Activated CD4-positive, CD25-positive, alpha-beta regulatory T cell treated with anti-CD3 and anti-CD28 coated beads, Interleukin-2, amount 50 U/mL, for 72 hours (primary cell): ENCODE measurements at places on chromosomes 12 and 14.

- no peak for DNase-seq
These were observed 578.6 kb downstream of the SLC16A7 start for GRCh38 chr12:60174476-60174875.

GRCh38 chr14:52589646-52590045 lies 37.0 kb downstream of the GPR137C start:
- DNase-seq = no peak

DNA sequence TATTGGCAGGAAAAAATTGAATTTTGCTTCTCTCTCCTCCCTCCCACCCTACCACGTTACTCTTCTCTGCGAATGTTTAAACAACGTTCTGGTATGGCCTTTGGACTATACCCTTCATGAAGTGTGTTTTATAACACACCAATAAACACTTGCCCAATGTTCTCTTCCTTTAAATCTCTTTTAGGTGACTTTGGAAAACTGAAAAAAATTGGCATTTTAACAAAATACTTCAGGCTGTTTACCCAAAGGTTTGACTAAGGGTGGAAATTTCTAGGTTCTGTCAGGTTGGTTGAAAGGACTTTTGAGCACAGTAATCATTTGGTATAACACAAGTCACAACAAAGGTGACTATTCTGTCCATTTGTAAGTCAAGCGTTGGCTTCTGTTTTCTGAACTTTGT lies 446.8 kb downstream of the AEBP2 start:
- no peak for DNase-seq

GRCh38 chr12:66319266-66319954 lies 17.1 kb downstream of the HELB start:
- DNase-seq = no peak

GRCh38 chr12:46489951-46490388 lies 117.4 kb upstream of the SLC38A2 start:
- DNase-seq = no peak

DNA sequence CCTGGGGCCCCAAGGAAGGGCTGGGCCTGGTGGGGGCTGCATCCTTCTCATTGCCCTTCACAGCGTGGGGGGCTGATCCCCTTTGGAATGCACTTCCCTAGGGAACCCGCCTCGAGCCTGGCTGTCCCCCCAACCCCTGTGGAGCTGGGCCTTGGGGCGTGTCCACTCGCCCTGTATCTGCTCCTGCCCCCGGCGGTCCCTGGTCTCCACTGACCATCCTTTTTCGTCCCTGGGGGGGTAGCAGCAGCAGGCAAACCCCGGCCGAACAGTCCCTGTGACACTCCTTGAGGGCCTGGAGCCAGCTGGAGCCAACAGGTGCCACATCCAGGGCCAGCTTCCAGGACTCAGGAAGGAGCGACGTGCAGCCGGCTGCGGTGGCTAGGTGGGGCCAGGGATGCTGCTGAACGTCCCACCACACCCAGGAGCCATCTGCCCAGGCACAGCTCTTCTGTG lies 9.4 kb upstream of the GPR132 start:
- DNase-seq = no peak
